Activated CD8-positive, alpha-beta memory T cell treated with anti-CD3 and anti-CD28 coated beads, Interleukin-2, amount 10 ng/mL, durations not matched to agents 7 days and 5 days (primary cell): ENCODE measurements at places on chromosomes 2 and 18. TPM values are rescaled to one million over a fixed set of nuclear protein-coding genes. Genes with fewer than 3 reads are reported as not detected.
A peak's percentile ranks its signal among the peaks of the same experiment; 100 is the strongest.

IL18RAP gene
- 12.3 TPM for total RNA-seq

DNA sequence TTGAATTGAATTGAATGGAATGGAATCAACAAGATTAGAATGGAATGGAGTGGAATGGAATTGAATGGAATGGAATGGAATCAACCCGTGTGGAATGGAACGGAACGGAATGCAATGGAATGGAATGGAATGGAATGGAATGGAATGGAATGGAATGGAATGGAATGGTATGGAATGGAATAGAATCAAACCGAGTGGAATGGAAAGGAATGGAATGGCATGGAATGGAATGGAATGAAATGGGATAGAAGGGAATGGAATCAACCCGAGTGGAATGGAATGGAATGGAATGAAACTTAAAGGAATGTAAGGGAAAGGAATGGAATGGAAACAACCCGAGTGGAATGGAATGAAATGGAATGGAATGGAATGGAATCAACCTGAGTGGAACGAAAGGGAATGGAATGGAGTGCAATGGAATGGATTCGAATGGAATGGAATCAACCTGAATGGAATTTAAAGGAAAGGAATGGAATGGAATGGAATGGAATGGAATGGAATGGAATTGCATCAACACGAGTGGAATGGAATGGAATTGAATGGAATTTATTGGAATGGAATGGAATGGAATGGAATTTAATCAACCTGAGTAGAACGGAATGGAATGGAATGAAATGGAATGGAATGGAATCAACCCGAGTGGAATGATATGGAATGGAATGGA is 1146.6 kb downstream of the RPIA start:
- DNase-seq: no peak

CBLN2 gene
- total RNA-seq: not detected

MTA3 gene
- total RNA-seq: 23.6 TPM

GRCh38 chr2:61713457-61713856 is 140.4 kb downstream of the FAM161A start:
- DNase-seq: no peak

DNA sequence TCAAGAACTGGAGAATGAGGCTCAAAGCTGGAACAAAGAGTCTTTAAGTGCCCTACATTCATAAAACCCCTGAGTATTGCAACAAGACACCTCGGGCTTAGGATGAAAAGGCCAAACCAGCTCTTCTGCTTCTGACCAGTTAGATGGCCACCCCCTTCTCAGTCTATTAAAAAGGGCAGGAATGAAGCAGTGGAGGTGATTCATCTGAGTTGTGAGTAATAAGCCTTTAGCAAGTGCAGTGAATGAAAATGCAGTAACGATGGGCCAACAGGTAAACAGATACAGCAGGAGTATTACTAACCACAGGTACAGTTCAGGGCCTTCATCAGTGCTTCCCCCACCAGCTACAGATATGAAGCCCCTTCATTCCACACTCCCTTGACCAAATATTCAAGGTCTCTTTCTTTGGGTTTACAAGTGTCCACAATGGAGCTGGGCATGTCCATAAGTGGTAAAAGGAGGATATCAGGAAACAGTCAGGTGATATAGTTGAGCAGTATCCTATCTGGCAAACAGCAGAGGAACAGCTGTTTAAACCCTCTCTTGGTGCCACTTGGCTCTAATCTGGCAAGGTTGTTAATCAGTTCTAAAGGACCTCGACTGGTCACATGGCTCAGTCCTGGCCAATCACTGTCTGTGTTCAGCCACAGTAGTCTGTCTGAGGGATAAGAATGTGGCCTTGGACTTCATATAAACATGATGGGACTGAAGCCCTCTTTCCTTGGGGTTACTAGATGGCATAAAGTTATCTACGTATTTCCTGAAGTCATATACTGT is 17.8 kb downstream of the SERPINB13 start:
- DNase-seq: no peak

DNA sequence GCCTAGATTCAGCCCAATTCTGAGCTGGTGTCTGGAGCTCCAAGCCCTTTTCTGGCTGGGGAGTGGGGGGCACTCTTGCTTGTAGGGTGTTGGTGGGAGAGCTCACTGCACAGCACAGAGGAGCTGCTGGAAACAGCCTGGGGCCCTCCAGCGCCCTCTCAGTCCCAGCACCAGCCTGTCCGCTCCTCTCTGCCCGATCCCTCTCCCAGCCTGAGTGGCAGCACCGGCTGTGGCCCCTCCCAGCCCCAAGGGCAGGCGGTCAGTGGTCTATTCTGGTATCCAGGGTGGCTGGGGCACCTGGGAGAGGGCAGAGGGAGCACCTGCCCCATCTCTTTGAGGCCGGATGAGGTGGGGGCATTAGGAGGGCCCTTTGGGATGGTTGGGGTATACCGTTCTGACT is 13.2 kb upstream of the DES start:
- no peak for DNase-seq

GRCh38 chr2:6757215-6757614 is 108.5 kb downstream of the CMPK2 start:
- DNase-seq: no peak

ATP6V1B1 gene
- not detected for total RNA-seq

DNA sequence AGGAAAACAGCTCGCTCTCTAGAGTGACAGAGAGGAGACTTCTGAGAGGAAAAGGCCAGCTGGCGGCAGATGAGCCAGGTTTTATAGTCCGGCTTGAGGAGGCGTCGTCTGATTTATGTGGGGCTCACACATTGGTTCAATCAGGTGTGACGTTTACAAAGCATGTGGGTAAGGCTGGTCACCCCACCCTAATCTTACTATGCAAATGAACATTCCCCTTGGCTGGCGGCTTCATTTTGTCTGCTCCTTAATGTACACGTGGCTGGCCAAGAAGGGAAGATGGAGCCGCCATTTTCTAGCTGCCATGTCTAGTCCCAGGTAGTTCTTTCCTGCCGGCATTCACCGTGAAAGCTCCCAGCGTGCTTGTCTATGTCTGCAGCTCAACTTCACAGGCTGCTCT is 299.1 kb upstream of the SPRED2 start:
- no peak for DNase-seq

DNA sequence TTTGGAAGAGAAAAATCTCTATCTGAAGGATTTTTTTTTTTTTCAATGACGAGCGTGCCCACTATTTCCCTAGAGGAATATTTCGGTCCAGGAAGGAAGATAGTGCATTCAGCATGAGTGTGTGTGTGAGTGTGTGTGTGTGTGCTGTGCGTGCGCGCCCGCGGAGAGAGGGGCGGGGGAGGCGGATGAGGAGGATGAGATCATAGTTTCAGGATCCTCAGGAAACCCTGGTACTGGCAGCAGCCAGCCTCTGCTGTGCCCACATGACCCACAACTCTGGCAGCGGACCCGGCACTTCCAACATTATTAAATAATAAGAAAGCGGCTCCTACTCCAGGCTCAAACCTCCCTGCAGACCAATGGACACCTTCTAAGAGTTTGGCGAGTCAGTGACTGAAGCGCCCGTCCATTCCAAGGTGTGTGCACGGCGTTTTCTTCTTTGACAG is 217.0 kb upstream of the DTNA start:
- DNase-seq: no peak

ALLC gene
- total RNA-seq: not detected

- no peak for DNase-seq
These were observed 814.5 kb upstream of the RAB6C start for GRCh38 chr2:129165006-129165405.

DNA sequence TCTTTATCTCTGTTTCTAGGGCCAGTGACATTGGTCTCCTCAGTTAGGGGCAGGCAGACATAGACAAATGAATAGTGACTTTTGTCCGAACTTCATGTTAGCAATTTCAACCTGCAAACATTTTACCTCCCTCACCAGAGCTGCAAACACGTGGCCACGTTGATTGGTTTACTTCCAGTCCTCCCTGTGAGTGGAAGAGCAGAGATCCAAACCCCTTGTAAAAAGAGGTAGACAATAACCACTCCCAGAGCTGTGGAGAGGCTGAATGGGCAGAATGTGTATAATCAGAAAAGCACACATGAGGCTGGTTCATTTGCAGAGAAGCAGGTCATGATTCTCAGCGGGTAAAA is 31.1 kb downstream of the CTIF start:
- DNase-seq: no peak

DNA sequence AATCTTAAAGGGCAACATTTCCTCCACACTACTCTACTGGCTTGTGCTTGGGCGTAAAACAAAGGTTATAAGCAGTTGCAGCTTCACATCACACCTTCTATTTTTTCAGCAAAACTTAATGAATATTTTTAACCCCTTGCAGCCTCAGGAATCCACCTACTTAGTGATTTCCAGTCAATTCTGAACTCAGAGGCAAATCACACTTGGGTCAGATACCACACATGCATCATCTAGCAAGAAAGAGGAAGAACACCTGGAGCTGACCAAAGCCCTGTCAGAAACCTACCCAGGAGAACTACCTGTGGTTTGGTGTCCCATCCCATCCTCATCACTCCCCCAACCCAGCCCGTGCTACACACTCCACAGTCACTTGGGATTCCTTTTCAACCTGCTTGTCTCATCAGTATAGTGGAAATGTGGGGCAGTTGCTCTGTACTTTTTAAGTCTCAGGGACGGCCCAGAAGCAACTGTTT is 25.5 kb downstream of the PIAS2 start:
- DNase-seq: no peak

DNA sequence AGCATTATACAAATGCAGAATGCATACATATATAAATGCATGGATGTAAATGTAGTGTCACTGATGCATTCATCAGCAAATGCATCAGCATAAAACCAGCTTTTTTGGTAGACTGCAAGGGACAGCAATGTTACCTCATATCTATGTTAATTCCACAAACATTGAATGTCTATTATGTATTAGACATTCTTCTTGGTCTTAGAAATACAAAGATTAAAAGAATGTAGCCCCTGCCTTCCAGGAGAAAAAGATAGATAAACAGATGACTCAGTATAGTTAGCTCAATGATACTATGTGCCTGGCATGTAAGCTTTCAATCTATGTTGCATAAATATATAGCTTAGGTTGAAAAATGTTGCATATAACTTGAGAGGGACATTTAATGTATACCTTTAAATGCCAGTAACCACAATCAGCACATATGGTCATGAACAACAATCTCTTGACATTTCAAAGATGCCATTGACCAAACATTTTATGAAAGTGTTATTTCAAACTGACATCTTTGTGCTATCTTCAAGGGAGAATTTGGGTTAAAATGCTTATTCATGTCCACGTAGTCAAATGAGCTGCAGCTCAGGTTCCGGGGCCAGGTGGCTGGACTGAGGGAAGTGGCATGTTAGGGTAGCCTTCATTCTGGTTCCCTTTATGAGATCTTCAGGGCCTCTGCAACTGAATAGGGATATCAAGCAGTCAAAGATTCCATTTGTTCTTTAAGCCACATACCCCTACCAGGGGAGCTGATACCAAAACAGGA is 45.2 kb upstream of the GCG start:
- DNase-seq: no peak

DNA sequence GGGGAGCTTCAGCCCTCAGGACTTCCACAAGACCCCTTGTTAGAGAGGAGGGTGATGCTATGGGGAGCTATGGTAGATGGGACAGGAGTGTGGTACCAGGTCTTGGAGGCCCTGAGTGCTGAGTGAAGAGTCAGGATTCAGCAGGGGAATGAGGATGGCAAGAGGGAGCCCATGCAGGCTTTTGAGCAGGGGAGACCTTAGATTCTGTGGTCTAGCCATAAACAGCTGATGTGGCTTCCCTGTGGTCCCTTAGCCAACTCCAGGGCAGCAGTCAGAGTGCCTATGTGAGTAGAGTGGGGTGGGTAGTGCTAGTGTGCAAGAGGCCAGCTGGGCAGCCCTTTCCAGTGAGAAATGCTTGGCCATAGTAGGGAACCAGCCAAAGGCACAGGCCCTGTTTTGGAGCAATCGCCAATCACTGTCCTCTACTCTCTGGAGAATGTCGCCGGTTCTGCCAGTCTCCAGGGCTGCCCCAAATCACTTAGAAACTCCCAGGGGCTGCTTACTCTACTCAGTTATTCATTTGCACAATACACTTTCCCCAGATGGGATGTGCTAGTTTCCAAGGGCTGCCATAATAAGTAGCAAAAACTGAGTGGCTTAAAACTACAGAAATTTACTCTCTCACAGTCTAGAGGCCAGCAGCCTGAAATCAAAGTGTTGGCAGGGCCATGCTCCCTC is 310.5 kb downstream of the SMAD2 start:
- DNase-seq: no peak

DNA sequence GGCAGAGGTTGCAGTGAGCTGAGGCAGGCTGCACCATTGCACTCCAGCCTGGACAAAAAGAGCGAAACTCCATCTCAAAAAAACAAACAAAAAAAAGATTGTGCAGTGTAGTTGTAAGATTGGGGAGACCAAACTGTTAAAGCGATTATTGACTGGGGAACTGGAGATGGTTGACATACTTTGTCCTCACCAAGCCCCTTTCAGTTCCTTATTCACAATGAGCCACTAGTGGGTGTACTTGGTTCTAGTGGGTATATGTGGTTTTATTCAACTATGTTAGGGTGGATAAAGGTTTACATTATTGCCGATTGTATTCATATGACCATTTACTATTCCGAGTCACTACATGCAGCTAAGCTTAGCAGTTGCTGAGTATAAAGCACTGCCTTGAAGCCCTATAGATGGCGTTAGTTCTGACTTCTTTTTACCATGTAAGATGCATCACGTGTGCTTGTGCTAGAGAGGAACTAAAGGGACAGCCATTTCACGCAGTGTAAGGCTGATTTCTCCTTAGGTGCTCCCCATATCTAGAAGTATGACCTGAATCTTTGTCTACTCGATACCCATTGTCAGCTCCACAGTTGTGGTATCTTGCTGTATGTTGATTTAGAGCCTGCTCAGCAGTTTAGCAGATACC is 12.1 kb downstream of the EIF4E2 start:
- no peak for DNase-seq

GRCh38 chr2:191691016-191691735 is 13.2 kb downstream of the NABP1 start:
- DNase-seq: peak; percentile 63

ABCB6 gene
- 12.6 TPM for total RNA-seq

NPHP1 gene
- total RNA-seq: 0.18 TPM

- no peak for DNase-seq
These were observed 260.0 kb upstream of the SIX2 start for GRCh38 chr2:45269149-45269793.

VWA3B gene
- total RNA-seq: not detected

GALNT13 gene
- total RNA-seq: not detected

NCKAP5 gene
- total RNA-seq: not detected

DNA sequence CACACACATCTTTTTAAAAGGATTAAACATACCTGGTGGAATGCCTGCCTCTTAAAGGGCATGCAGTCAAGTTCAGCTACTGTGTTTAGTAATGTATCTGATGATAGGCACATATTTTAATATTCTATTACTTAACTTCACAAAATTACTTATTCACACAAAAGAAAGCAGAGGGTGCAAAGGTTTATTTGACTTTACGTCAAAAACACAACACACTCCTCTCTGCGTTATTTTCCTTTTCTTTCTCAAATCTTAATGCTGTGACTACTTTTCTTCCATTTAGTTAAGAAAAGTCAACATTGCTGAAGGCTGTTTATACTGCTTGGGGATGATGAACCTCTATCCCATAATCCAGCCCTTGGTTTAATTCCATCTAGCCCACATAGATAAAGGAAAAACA is 127.9 kb upstream of the ST6GAL2 start:
- DNase-seq: no peak
